ENCODE measurements at places on chromosomes 1 and 21.

DNA sequence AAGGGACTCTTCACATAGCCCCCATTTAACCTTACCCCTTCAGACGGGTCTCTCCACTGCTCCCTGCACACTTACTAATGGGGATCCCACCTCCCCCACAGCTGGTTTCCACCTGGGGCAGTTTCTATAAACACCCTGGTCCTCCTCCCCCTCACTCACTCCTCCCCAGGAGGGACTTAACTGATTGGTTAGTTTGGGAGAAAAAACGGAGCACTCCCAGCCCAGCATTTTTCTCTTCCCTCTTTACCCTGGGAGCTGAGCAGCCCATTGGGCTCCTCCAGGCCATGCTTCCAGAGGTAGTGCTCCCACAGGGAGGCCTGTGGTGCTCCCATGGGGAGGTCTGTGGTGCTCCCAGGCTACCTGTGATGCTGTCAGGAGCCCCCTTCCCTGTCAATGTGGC is 93.7 kb downstream of the MIS18A start:
- no peak for DNase-seq

- peak; percentile 92 for DNase-seq
These were observed 53.8 kb downstream of the STUM start for GRCh38 chr1:226602186-226603021.

GRCh38 chr21:43820466-43820865 is 31.1 kb downstream of the RRP1 start:
- DNase-seq = no peak

DNA sequence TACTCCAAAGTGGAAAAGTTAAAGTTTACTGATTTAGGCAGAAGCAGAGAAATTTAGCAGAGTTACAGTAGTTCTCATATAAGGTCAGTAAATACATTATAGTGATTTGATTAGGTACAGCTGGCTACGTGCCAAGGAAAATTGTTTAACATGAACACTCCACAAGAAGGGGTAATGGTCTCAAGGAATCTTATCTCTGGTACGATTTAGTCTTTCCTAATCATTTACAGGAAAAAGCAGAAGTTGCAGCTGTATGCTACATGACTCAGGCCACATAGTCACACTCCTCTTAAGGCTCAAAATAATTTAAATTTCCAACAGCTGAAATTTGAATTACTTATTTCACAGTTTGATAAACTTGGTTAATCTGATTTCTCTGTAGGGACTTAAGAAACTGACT is 36.9 kb upstream of the OR2B11 start:
- no peak for DNase-seq

GRCh38 chr1:221099747-221100595 is 220.7 kb downstream of the HLX start:
- DNase-seq = no peak

DNA sequence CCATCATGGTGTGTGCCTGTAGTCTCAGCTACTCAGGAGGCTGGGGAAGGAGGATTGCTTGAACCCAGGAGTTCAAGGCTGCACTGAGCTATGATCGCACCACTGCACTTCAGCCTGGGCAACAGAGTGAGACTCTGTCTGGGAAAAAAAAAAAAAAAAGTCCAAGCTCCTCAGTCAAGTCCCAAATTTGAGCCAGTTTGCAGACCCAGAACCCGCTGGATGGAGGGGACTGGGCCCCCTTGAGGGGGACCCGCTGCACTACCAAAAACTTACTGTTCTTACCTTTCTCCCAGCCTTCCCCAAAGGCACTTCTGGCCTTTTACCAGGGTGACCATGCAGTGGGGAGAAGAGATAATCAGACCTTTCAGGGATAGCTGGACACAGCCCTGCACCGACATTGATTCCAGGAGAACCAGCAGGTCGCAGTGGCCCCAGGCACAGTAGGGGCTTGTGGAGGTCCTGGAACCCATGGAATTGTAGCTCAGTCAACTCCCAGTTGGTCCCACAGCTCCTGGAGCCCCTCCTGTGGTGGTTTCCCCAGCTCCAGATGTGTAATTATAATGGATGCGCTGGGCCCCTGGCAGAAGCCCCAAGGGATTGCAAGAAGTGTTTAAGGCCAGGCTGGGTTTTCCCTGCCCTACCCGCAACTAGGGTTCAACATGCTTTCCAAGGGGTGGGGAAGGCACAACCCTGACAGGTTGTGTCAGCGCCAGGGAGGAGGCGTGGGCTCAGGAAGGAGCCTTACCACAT is 4.1 kb upstream of the WNT9A start:
- no peak for DNase-seq

GRCh38 chr1:116766616-116767469 is 12.6 kb downstream of the CD2 start:
- DNase-seq = no peak

GRCh38 chr1:162070094-162070748 is 730 bp downstream of the NOS1AP start:
- no peak for DNase-seq

- DNase-seq = no peak
These were observed 393.3 kb downstream of the NPHP4 start for GRCh38 chr1:5598824-5599395.

GRCh38 chr1:3775490-3776230 is 3.1 kb downstream of the SMIM1 start:
- DNase-seq = peak; percentile 64

DNA sequence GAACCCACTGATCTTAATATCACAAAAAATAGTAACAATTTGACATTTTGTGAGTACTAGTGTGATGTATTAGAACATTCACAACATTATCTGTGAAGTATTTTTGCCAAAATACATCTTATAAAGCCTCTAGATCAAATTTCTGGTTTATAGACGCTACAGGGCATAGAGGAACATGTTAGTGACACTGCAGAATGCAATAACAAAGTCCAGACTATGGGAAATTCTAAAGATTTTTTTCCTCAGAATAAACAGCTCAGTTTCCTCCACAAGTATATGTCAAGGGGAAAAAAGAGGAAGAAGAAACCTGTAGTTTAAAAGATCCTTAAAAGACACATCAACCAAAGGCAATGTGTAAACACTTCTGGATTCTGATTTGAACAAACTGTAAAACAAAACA is 26.4 kb upstream of the MROH9 start:
- DNase-seq = no peak

DNA sequence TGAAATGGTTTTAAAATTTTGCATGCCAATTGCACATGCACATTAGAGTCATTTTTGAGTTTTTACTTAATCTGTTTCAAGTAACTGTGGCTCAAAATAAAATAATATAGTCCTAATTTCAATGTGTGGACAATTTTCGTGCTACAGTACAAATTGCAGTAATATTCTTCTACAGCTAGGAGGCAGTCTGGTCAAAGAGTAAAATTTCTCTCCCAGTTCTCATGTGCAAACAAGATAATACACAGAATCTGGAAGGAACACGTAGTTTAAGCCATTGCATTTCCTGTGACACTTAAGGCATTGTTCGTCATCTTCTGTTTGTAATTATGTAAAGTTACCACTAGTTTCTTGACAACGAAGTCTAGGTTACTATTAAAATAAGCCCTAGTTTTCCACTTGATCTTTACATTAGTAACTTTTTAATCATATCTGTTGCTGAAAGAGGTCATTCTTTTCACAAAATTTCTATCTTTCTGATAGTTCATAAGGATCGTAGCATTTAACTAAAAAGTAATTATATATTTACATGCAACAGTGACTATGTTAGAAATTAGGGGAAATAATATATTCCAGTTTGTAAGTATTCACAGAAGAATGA is 28.9 kb downstream of the ODR4 start:
- DNase-seq = peak; percentile 92

DNA sequence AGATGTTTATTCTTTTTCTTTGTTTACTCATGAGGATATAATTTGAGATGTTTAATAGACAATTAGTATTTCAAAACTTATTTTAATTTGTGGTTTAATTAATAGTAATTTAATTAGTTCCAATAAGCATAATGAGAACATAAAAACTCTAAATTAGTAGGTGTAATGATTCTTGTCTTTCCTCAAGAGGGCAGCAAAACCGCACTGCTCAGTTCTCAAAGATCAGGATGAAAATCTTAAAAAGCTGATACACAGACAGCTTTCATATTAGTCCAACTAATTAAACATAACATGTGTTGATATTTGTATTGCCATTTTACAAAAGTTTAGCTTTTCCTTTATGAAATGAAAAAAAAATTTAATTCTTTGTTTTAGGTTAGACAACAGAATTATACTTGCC is 106.7 kb upstream of the C21orf91 start:
- peak; percentile 45 for DNase-seq

DNA sequence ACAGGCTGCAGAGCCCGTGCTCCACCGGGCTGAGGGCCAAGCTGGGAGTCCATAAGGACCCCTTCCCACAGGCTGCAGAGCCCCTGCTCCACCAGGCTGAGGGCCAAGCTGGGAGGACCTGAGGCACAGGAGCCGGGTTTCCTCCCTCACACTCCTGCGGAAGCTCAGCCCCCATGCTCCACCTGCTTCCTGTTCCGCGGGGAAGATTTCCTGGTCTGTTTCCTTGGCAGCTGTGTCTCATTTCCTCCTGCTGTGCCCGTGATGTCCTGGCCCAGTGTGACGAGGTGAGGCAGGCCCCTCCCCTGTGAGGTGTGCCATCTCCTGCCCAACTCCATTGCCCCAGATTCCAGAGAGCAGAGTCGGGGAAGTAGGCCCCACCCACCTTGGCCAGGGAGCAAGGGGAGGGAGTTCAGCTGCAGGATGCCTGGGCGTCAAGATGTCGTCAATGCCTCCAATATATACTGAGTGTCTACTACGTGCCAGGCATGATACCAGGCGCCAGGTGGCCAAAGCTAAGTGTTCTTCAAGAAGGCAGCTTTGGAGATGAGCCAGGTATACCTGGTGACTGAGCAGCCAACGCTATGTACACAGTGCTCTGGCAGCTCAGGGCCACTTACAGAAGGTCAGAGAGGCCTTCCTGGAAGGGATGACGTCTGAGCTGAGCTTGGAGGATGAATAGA is 58.8 kb downstream of the NAV1 start:
- no peak for DNase-seq

DNA sequence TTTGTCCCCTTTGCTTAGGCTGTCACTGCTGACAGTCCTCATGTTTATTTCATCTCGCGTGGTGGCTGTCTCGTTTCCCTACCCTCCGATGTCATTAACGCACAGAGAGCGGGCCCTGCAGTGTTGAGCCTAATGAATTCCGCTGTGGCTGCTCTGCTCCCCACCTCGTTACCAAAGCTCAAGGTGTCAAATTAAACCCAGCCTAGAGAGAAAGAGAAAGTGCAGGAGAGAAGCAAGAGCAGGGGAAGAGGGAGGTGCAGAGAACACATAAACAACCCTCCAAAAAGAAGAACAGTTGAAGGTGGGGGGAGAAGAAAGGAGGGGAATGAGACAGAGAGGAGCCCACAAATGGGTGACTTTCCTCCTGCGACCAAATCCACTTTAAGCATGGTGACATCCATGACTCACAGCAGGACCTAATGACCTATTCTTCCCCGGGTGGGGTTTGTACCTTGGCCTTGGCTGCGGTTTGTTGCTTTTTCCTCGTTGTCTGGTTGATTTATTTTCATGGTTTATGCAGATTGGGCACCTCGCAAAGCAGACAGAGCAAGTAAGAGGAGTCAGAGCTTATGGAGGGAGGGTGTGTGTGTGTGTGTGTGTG is 92.5 kb downstream of the PBX1 start:
- peak; percentile 33 for DNase-seq

- DNase-seq = no peak
These were observed 3.5 kb downstream of the PIK3CD start for GRCh38 chr1:9654834-9655723.

DNA sequence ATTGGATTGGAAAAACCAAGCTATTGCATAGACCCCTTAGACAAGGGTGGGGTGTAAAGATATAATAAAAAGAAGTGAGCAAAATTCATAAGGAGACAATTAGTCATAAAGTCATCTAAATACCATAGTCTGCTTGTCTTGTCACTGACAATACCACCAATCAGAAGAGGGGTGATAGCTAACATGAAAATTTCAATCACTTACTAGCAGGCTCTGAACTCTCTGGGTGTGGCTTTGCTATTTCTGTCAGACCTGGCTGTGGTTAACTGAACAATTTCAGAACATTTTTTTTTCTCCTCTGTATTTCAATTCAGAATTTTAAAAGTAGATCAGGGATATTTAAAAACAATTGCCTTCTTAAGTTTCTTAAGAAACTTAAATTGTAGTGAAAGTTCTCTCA is 158.5 kb upstream of the PRMT6 start:
- no peak for DNase-seq

- DNase-seq = no peak
These were observed 11.9 kb downstream of the RAVER2 start for GRCh38 chr1:64756770-64757169.

- no peak for DNase-seq
These were observed 1.0 kb upstream of the PERM1 start for GRCh38 chr1:982765-983436.

- no peak for DNase-seq
These were observed 214.1 kb downstream of the DYRK1A start for GRCh38 chr21:37580666-37581065.

DNA sequence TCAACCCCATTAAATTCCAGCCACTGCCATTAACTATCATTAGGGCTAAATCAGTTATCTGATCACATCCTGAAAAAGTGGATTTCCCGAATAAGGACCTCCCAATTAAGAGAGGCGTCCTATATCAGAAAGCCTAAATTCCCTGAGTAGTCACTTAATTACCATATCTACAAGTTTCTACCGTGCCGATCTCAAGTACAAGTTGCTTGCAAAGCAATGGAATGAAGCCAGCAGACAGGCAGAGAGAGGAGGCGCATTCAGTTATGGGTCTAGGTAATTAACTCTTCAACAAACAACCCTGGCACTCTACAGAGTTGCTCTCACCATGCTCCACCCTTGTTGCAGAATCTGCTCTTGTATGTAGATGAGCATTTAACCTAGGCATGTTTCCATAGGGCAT is 494.6 kb upstream of the RUNX1 start:
- DNase-seq = no peak

- no peak for DNase-seq
These were observed 33.6 kb downstream of the KIF26B start for GRCh38 chr1:245188403-245188802.

- no peak for DNase-seq
These were observed 32.7 kb downstream of the HSD17B7 start for GRCh38 chr1:162823231-162823630.

- DNase-seq = no peak
These were observed 81.2 kb downstream of the VWA5B1 start for GRCh38 chr1:20371883-20372282.

DNA sequence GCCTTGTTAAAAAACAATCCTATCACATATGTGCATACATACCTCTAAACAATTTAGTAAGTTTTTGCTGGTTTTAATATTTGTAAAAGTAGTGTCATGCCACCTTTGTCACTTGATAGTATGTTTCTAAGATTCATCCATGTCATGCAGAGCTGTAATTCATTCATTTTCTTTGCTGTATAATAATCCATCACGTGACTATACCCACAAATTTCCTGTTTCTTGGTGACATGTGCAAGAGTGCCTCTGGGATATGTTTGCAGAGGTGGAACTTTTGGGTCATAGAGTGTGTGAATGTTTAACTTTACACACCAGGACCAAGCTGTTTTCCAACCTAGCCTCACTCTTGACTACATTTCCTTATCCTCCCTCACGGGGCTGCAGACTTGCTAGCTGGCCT is 62.9 kb downstream of the ZSCAN20 start:
- no peak for DNase-seq

GRCh38 chr21:34803782-34804370 is 135.1 kb downstream of the CLIC6 start:
- no peak for DNase-seq

GRCh38 chr1:91245435-91245834 is 159.2 kb downstream of the HFM1 start:
- DNase-seq = no peak
